ENCODE measurements at places on chromosomes 12 and 14.
A peak's percentile ranks its signal among the peaks of the same experiment; 100 is the strongest.

GRCh38 chr12:24719293-24719721, 229.6 kb downstream of the BCAT1 start:
- peak; percentile 24 for DNase-seq

GRCh38 chr14:77151918-77152588, 10.5 kb upstream of the ZDHHC22 start:
- peak; percentile 77 for DNase-seq

DNA sequence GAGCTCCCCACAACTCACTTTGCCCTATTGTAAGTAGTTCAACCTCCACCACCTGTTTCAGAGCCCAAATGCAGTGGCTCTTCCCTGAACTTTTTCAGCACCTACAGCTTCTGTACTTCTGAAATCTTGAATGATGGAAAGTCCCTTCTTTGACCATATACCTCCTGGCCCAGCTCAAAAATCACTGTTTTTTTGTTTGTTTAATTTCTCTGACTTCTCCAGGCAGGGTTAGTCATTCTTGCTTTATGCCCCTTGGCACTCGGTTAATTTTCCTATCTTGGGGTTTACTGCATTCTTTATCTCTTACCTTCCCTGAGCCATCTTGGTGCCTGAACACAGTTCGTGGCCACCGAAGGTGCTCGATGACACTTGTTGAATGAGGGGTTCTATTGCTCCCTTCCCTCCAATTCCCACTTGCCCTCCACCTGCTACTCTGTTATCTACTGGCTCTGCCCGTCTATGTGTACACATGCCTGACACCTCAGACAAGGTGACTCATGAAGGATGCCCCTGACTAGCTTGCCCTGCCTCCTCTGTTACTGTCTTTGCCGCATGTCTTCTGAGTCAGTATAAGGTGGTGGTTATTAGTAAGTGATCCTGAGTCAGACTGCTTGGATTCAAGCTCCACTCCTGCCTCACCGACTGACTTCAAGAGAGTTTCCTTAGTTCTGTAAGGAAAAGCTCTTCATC, 4.4 kb downstream of the AMHR2 start:
- no peak for DNase-seq

DNA sequence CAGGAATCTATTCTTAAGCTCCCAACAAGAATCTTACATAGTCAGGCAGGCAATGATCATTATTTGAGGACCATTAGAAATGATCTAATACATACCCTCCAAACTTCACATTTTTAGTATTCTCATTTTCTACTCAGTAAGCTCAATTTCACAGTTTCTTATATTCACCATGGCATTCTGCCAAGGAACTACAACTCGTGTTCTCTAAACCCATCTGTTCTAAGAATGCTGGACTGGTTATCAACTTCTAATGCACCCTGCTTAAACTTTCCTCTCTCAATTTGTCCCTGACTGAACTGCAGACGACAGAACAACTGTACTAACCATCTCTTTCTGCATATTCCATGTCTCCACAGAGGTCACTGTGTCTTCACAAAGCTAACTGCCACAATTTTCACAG, 58.6 kb downstream of the GXYLT1 start:
- DNase-seq: no peak

- DNase-seq: no peak
Measured at GRCh38 chr14:23441076-23441475, 5.6 kb upstream of the MYH7 start.

GRCh38 chr14:24785698-24786097, 151.7 kb upstream of the GZMB start:
- no peak for DNase-seq

- no peak for DNase-seq
Measured at GRCh38 chr12:72313806-72314205, 41.6 kb downstream of the TRHDE start.

All from GM13977 (cell line).